ENCODE measurements at places on chromosomes 11 and 22.

DNA sequence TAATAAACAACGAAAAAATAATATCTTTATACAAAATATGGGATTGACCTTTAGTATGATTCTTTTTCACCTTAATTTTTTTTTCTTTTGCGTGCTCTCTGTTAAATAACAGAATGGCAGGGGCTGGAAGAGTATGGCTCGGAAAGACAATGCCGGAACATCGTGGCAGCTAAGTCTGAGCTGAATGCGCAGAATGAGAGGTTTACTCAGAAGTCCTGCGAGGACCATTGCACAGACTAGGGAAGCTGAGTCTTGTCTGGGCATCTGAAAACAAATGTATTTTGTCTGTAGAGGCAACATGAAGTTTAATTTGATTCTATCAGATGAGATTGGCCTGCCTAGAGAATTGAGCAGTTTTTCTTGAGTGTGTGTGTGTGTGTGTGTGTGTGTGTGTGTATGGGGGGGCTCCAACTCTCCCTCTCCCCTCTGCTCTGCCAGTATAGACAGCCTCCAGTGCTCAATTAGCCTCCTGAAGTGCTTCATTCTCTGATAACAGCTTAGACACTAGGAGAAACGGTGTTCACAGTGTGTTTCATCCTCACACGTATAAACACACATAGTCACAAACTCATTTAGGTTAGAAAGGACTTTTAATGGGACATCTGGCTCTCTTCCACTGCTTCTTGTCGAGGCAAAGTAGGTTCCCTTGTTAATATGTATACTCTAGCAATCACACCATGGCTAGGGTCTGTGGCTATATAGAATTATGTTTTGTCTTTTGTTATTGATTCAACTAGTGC, 244.3 kb upstream of the SORL1-AS1 start:
- no peak for DNase-seq

DNA sequence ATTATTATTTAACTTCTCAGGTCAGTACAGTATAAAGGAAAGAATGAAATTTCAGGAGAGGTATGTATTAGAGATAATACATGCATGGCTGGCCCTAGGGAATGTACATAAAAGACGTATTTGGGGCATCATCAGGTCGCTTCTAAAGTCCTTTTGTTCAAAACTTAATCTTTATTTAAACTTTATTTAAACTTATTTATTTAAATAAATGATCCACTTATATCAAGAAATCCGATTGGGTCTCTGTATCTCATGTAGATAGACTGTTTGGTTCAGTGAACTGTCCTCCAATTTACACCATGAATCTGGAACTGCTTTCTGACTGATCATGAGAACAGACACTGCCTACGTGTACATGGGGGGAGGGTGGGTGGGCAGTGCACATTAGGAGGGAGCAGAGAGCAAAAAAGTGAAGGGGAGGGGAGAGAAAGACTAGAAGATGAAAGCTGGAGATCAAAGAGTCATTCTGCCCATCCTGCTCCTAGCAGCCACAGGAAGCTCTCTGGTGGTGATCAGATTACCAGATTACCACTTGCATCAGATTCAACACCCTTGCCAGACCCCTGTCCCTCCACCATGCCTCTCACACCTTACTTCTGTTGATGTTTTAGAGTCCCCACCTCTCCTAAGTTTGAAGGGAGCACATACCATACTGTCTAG, 92.1 kb upstream of the MTMR2 start:
- DNase-seq, result peak; percentile 34

DNA sequence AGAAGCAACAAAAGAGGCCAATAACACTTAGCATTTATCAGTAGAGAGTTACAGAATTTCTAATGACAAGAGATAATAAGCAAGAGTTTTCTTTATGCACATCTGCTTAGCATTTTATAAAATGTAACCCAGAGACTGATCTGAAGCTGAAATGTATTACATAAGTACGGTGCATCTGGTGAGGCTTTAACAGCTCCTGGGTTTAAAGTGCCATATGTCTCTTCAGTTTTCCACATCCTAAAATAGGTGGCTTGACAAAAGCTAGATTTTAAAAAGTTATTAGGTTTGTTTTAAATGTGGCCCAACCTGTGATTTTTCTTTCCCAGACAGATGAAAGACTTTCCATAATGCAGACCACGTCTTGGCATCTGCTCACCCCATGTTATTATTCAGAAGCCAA, 620.7 kb upstream of the ARHGAP42 start:
- DNase-seq, result no peak

GRCh38 chr11:123183391-123184099, 11.5 kb downstream of the CLMP start:
- no peak for DNase-seq

DNA sequence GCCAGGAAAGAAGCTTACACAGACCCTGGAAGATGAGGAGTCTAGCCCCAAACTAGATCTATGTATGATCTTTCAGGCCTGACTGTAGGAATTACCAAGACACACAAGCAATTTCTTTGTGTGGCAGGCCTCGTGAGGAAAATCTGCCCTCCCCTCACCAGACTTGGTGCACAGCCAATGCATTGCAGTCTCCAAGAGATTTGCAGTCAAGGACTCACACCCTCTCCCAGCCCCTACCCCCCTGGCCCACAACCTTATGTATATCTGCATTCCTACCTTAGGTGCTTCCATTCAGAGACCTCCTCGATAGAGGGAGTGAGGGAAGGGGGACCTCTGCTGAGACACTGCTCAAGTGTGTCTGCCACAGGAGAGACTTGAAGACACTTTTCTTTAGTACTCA, 9.8 kb downstream of the OR8B12 start:
- DNase-seq, result no peak

GRCh38 chr11:118045191-118045590, 31.7 kb upstream of the TMPRSS4 start:
- DNase-seq, result no peak

DNA sequence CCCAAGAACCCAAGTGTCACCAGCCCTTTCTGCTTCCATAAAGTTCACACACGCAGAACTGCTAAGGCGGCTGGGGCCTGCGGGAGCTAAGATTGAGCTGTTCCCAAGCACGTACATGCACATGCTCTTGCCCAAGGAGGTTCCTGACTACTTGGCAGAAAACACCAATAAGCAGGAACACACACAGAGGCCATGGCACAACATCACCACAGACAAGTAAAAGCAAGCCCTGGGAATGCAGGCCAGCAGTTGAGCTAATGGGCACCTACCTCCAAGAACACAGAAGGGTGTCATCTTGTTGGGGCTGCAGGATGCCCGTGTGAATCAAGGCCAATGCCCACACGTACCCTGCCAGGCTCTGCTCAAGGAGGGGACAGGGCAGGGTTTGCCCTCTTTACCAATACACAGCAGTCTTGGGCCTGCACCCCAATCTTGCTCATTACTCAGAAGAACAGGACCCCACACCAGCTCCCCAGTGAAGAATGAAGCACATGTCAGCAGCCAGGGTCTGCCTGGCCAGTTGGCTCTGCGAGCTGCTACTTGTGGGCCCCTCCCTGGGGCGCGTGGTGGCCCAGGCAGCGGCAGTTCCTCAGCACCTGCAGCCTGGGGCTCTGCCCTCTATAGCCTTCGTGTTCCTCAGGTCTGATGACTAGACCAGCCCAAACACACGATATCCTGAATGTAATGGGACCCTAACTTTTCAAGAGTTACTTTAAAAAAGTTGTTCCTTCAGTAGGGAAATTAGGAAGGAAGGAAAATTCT, 32.3 kb upstream of the CYP2D6 start:
- no peak for DNase-seq

- DNase-seq, result no peak
These were observed 208.5 kb upstream of the MTMR2 start for GRCh38 chr11:96132437-96132836.

DNA sequence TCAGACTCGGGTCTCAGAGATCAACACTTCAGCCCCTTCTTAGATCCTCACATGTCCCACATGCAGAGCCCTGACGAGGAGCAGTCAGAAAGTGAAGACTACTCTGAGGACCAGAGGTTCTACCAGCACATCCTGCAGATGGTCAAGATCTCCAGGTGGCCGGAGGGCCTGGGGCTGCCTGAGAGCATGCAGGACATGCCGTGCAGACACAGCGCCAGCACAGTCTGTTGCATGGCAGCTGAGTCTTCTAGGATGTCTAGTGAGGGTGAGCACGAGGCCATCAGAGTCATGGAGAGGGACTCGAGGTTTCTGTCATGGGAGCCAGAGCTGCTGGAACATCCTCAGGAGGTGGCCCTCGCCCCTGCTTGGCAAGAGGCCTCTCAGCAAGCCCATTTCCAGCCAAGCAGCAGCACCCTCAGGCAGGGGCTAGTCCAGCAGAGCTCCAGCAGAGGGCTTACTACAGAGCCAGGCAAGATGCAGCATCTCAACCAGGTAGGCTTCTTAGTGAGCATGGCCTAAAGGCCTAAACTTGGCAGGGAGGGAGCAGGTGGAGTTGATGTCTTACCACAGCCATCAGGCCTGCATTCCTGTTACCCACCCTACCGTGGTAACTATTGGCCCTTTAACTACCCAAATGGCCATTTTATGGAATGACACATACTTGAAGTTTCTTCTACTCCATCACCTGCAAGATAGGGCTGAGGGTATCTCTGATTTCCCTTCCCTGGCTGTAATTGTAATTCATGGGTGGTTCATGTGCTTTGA, 28.7 kb downstream of the CEP164 start:
- no peak for DNase-seq

DNA sequence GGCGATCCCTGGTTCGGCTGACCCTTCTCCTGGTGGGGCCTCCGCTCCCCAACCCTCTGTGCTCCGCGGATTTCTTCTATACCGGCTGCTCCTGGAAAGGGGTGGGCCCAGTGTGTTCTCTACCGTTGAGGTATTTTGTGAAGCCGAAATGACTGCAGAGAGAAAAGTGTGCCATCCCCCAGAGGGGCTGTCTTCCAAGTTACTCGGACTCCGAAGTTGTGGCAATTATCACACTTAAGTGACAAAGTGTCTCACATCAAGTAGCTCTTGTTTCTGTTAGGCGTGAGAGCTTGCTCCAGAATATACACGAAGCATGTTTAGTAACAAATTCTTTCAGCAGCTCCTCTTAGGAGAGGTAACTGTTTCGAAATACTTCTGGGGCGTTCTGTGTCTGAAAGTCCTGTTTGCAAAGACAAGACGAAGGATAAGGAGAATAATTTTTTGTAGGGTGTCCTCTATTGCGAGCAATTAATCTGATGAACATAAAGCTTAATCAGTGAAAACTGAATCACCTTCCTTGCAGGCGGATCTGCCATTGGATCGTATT, 434 bp downstream of the XPNPEP3 start:
- DNase-seq, result no peak

GRCh38 chr22:30188911-30189310, 57.6 kb downstream of the LIF start:
- no peak for DNase-seq

DNA sequence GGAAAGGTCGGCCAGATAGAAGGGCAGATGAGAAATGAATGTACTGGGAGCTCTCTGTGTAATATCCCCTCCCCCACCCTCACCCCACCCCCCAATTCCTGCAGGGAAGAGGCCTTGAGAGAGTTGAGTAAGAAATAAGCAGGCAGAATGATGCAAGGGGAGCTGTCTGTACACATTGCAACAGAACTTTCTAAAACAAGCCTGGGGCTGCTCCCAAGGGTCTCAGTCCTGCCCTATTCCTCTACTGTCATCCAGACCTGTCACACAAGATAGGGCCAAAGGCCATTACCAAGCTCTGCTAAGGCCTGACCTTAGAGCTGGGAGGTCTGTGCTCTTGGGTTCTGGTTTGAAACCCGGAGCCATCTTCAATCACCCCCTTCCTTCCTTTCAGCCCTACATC, 5.7 kb upstream of the DGAT2 start:
- DNase-seq, result no peak

GRCh38 chr22:28297504-28297903, 378.4 kb upstream of the PITPNB start:
- DNase-seq, result no peak

DNA sequence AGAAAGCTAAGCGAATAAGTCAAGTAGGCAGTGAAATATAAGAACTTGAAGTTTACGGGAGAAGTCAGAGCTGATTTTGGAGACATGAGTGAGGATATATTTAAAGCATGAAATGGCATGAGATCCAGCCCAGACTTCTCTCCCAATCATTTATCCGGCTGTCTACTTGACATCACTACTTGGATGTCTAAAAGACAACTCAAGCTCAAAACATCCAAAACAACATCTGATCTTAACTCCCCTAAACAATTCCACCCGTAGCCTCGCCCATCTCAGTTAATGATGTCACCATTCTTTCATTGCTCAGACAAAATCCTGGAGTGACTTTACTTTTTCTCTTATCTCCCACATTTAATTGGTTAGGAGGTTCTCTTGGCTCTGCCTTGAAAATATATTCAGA, 44.5 kb downstream of the WEE1 start:
- DNase-seq, result no peak

GRCh38 chr11:105208019-105208418, 68.5 kb upstream of the CARD18 start:
- DNase-seq, result no peak

GRCh38 chr11:112163875-112164685, at the start of gene IL18:
Gene IL18, minus strand, starts transcription at chr11:112164094. Its CDS starts 9,041 bp downstream, at chr11:112155053.
- no peak for DNase-seq

GRCh38 chr22:30031764-30032455, 48.4 kb upstream of the HORMAD2 start:
- no peak for DNase-seq

GRCh38 chr11:41996533-41996932, 537.1 kb upstream of the LRRC4C start:
- DNase-seq, result no peak

- no peak for DNase-seq
These were observed 478.1 kb upstream of the CHORDC1 start for GRCh38 chr11:90700789-90701439.

GRCh38 chr11:35045236-35045820, 93.6 kb upstream of the CD44 start:
- peak; percentile 81 for DNase-seq

GRCh38 chr22:49205483-49205800, 622.2 kb downstream of the BRD1 start:
- DNase-seq, result no peak

GRCh38 chr22:18095101-18095805, 15.4 kb upstream of the TUBA8 start:
- DNase-seq, result no peak

DNA sequence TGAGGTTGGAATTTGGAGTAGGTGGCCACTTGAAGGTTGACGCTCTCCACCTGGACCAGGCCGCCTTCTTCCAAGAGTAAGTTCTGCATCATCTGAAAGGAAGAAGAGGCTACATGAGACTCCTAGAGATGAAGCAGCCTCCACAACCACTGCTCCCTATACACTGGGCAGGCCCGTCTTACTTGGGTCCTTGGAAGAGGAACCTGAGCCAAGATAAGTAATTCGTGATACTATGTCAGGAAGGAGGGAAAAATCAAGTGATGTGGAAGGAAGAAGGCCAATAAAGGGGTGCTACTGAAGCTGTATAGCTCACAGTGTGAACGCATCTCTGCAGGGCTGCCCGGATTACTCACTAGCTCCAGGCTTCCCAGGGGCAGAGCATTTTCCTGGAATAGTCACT, 11.1 kb downstream of the UFD1 start:
- no peak for DNase-seq

- no peak for DNase-seq
These were observed 63.3 kb downstream of the SLC22A24 start for GRCh38 chr11:63080682-63081081.

DNA sequence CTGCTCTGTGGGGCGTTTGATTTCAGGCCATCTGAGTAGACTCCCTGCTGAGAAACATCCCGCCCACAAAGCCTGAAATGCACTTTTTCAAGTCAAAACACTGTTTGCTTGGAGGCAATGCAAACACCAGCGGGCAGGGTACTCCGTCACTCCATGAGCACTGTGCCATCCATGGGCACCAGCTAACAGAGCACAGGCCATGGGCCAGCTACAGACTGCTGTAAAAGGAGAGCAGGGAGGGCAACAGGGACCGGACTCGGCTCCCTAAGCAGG, 16.6 kb upstream of the EFCAB6 start:
- DNase-seq, result no peak

- no peak for DNase-seq
These were observed 144.9 kb downstream of the MAML2 start for GRCh38 chr11:96197801-96198701.

Measured in naive thymus-derived CD8-positive, alpha-beta T cell (primary cell).